Mesenteric fat pad (tissue), 1 donor: ENCODE measurements at places on chromosomes 13 and 19.

DNA sequence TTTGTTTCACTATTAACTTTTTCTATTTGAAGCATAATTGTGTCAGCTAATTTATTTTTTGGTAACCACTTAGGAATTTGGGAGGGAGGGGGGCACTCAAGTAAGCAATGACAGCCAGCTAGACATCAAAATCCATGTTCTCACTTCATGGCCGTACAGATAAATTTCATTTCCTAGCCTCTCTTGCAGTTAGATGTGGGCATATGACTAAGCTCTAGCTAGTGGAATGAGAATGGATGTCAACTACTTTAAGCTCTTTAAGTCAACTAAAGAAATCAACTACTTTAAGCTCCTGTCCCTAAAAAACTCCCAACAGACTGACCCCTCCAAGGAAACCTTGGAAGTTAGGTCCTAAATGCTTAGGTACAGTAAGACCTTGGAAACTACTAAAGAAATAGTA lies 92.0 kb downstream of the KCNRG start:
- no peak for DNase-seq

DNA sequence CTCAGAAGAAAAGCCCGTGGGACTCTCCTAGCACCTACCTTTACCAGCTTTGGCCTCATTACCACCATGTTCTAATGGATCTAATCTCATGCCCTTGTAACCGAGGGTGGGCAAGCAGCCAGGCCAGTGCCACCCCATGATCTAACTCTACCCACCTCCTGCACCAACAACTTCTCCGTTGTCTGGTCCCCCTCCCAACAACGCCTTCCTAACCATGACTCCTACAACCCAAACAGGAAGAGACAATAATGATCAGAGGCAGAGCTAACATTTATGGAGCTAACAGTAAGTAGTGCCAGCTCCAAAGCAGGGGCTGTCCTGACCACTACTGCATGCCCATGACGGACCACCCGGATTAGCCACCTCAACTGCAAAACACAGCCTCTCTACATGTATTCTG lies 3.5 kb downstream of the USP12 start:
- no peak for DNase-seq

DNA sequence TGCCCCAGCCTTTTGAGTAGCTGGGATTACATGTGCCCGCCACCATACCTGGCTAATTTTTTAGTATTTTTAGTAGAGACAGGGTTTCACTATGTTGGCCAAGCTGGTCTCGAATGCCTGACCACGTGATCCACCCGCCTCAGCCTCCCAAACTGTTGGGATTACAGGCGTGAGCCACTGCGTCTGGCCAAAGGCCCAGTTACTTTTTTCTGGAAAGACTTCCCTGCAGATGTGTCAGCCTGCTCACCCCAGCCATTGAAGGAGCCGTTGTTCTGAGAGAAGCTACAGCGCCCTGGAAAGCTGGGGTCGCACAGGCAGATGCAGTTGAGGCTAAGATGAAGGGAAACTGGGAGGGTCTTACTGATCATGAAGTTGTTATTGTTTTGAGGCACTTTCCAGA lies 7.9 kb upstream of the ZNF626 start:
- DNase-seq: no peak

GRCh38 chr13:101059793-101060192 lies 356.5 kb downstream of the NALCN start:
- DNase-seq: no peak

DNA sequence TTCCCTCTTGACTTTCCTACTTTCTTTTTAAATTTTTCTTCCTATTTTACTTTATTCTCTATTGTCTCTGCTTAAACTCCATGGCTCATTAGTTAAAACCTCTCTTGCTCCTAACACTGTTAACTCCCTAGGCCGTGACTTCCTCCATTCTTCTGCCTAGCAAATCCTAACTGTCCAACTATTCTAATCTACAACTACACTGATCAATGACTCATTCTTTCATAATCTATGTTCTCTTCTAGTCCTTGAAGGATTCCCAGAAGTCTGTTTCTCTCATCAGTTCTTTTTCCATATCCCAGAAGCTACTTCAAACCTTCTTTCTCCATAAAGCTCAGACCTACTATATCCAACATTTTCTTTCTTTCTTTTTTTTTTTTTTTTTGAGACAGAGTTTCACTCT lies 66.9 kb downstream of the MICU2 start:
- DNase-seq: no peak

DNA sequence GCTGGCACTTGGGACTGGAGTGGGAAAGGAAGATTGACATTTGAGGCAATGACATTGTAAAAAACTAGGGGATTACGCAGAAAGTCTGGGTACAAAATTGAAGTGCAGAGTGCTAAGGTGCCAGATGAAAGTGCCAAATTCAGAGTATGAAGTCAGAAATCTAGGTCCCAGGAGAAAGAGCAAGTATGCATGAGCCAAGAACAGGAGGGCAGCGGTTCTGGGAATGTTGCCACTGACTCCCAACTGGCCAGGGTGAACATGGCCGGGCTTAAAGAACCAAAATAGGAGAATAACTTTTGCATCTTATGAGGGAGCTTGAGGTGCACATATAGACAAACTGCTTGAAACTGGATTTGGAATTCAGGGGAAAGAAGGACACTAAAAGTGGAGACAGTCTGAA lies 495.8 kb upstream of the KLF12 start:
- no peak for DNase-seq

DNA sequence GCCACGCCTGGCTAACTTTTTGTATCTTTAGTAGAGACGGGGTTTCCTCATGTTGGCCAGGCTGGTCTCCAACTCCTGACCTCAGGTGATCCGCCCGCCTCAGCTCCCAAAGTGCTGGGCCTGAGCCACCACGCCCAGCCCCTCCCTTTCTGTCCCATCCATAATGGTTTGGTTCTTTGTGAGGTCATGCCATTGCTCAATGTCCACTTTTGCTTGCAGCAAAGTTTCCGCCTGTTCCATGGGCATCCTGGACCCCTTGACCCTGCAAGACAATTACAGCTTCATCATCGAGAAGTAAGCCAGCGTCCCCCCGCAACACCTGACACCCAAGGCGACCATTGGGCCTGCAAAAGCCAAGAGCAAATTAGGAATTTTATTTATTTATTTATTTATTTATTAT lies 16.6 kb downstream of the PRR22 start:
- DNase-seq: no peak

- no peak for DNase-seq
These were observed 8.5 kb downstream of the UBXN6 start for GRCh38 chr19:4449022-4449638.

DNA sequence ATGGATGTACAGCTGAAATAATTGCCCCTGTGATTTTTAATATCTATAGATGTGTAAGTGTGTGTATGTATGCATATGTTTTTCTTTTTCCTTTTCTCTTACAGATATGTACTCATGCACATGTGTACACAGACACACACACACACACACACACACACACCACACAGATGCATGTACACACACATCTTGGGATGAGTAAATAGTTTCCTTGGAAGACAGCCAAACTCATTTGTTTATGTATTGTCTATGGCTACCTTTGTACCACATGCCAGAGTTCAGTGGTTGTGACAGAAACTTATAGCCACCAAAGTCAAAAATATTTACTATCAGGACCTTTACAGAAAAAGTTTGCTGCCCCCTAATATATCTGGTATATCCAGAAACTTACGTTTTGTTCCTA lies 192.6 kb downstream of the MAB21L1 start:
- DNase-seq: no peak

DNA sequence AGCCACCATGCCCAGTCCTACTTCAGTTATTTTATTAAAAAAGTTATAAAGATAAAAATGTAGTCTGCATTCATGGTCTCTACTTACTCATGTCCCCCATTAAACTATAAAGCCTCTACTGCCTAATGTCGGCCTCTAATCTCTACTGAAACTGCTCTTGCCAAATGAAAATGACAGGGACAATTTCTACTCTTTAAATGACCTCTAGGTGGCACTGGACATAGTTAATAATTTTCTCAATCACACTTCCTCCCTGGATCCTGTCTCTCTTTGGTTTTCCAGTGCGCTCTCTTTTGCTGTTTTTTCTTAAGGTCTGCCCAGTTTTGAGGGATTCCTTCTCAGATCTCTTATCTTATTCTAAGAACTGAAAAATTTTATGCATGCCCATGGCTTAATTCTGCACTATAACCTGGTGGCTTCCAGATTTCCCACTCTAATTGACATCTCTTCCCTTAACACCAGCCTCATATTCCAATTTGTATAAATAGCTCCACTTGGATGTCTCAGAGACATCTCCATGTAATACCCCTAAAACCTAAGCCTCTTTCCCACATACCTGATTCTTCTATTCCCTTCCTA lies 54.3 kb downstream of the MTMR6 start:
- DNase-seq: no peak
